Suppressor macrophage treated with lipopolysaccharide for 4 hours (primary cell): ENCODE measurements at places on chromosomes 7 and 10.

DNA sequence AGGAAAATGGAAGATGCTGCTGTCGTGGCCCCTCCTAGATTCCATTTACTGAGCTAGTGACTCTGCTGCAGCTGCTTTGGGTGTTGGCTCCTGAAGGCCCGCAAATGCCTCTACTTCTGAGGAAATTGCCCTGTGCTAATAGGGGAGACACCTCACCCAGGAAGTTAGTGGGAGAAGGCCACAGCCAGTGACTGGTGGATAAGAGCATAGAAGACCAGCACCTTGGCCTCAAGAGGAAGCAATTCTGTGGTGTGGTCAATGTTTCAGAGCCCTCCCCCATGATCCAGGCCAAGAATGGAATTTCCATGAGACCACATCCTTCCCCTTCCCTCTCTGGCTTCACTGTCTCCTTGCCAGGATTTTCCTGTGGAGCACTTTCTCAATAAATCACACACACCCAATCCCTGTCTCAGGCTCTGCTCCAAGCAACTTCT, 25.0 kb upstream of the FZD1 start:
- DNase-seq, result peak; percentile 79

DNA sequence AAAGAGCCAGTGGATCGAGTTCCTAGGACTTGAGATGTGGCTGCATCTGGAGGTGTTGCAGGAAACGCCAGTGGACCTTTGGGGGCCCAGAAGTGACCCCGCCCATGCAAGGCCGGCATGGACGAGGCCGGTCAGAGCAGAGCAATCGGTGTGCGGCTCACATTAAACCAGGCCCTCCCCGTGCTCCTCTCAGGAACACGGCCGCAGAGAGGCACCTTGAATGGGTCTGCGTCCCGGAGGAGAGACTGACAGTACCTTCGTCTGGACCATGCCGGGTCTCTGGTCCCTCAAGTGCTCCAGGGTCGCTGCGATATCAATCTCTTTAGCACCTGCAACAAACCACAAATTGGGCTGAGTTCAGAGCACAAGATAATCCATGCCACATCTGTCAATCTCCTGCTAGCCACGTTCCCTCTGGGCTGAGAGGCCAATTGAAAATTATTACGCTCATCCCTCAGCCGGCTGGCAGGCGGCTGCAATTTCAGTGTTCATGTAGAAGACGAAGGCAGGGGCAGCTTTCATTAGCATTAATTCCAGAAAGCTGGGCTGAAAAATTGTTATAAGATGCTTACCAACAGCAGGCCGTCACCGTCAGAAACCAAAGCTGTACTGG, 212.0 kb downstream of the DNAJB6 start:
- no peak for DNase-seq

- DNase-seq, result no peak
These were observed 42.8 kb downstream of the MYL10 start for GRCh38 chr7:101586078-101586905.

DNA sequence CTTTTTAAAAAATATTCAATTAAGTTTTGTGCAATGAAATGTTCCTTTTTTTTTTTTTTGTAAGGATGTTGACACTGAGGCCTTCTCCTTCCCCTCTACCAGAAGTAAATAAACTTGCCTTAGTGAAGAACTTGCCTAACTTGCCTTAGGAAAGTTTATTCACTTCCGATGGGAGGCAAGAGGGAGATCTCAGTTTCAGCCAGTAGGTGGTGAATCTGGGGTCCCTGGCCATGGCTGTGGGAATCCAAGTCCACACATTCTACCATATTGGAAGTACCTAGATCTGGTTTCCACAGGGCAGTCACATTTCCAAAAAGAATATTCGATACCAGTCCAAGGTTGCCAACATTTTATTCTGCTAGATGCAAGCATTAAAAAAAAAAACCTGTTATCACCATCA, 270.9 kb downstream of the CCSER2 start:
- no peak for DNase-seq

DNA sequence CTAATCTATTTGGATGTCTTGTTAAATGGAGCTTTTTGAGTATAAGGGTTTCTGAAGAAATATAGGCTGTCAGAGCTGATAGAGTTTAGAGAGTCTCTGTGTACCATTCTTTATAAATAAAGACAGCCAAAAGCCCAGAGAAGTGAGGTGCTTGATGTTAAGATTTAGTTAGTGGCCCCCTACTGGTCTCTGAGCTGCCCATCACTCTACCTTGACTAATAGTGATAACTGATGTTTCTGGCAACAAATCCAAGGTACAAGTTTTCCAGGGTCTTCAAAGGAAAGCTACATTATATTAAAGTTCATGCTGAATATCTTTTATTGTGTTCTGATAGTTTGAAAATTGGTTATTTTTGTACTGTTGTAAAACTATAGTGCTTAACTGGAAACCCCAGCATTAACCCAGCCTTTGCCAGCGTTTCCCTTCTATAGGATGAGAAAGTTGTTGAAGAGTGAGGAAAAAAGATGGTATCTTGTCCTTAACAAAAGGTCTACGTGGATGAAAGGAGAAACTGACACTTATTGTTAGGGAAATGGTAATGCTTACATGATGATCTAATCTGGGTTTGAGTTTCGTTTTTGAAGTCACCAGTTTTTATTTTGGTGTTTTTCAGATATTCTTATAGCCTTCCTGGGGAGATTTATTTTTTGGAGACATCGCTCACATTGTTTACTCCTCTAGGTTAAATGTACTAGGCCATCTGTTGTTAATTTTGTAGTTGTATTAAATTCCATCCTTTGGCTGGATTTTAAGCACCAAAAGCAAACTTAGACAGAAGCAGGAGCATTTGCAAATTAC, 79.0 kb downstream of the AUTS2 start:
- DNase-seq, result peak; percentile 16
